DMS53 (cell line): ENCODE measurements at places on chromosomes 2 and 18.

GRCh38 chr2:14219306-14219705 lies 413.2 kb upstream of the LRATD1 start:
- DNase-seq: no peak

DNA sequence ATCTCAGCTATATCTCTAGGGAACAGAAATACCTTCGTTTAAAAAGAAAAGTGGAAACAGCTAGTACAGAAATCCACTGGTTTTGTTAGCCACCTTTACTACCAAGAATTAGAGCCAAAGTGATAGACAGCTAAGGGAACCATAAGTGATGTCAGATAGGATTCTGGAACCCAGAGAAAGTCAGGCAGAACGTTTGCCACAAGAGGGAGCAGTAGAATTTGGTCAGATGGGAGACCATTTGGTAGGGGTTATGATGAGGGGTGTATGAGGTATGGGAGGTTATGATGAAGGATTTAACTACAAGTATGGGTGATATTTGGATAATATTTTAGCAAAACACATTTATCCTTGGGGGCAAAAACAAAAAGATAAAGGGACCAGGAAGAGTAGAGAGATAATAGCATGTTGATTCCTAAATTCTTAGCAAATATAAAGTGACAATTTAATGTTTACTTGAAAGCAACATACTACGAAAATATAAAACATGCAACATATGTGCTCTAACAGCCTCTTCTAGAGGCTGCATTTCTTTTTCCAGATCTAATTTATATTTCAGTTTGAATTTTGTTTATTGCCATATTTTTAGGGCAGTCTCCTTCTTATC lies 3.3 kb downstream of the SLC8A1 start:
- peak; percentile 61 for DNase-seq

- DNase-seq: peak; percentile 11
Observed at GRCh38 chr2:146295080-146295670, 1549.7 kb upstream of the ACVR2A start.

DNA sequence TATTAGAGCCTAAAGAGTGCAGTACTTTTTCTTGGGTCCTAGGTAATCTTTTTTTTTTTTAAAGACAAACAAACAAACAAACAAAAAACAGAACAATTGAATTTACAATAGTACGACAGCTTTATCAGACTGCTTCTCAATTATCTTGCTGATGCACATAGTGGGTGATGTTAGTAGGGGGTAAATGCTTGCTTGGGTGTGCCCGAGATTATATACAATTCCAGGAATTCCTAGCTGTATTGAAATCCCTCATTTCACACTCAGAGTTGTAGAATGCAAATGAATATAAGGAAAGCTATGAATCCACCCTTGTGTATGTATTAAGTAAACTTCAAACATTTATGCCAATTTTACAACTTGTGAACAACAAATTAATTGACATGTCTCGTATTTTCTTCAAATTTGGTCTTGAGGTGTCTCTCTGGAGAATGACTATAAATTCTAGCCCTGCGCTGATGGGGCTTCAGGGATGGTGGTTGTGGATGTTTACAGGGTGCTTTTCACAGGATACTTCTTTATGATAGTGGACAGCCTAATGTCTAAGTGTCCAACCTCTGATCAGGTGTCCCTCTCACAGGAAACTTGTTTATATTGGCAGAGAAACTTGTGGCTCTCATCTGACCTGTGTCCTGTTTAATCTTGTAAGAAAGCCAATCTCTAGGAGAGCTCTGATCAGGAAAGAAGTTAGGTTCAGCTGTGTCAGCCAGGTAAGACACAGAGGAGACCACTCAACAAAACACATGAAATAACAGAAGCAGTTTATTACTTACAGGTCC lies 61.9 kb upstream of the SLC39A10 start:
- no peak for DNase-seq

- no peak for DNase-seq
Observed at GRCh38 chr2:8974016-8974415, 29.5 kb downstream of the MBOAT2 start.

DNA sequence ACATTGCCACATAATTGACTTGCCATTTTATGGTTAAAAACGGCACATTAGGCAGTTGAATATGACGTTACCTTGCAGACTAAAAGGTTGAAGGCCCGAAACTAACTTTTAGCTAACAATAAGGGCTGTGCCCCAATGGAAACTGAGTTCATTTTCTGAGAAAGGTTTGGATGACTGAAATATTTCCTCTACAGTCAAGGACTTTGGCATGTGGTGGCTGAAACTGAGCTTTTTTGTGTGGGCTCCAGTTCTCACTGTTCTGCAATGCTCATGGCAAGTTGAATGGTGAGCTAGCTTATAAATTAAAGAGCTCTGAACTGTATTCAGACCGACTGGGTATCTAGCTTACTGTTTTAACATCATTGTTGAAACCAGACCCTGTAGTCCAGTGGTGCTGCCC lies 23.8 kb upstream of the TXNDC2 start:
- DNase-seq: no peak

- DNase-seq: no peak
Observed at GRCh38 chr18:28582724-28583123, 405.8 kb upstream of the CDH2 start.

GRCh38 chr2:61962095-61962984 lies 56.9 kb downstream of the COMMD1 start:
- no peak for DNase-seq

GRCh38 chr18:80225685-80226084 lies 21.6 kb downstream of the PARD6G start:
- no peak for DNase-seq

DNA sequence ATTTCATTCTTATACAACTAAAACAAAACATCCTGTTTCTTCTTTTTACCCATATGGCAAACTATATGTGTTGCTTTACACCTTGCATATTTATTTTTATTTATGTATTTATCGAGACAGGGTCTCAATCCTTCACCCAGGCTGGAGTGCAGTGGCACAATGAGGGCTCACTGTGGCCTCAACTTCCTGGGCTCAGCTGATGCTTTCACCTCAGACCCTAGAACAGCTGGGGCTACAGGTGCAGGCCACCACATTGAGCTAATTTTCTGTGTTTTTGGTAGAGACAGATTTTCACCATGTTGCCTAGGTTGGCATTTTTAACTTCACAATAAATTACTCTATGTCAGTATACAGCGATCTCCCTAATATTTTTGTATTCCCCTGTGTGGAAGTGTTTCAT lies 522.0 kb downstream of the MBD2 start:
- DNase-seq: no peak

DNA sequence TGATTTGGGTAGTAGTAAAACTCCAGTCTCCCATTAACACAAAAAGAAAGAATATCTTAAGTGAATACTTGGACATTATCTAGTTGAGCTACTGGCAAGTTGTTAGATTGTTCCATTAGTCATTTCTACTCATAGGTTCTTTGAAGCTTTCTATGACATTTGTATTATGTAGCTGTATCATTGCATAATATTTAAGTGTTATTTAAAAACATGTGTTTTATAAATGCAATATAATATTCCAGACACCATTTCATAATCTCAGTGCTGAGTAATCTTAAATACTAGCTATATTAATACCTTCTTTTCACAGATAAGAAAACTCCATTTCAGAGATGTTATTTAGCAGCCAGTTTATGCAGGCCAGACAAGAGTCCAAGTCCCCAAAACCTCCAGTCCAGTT lies 271.9 kb downstream of the NCKAP5 start:
- DNase-seq: no peak

DNA sequence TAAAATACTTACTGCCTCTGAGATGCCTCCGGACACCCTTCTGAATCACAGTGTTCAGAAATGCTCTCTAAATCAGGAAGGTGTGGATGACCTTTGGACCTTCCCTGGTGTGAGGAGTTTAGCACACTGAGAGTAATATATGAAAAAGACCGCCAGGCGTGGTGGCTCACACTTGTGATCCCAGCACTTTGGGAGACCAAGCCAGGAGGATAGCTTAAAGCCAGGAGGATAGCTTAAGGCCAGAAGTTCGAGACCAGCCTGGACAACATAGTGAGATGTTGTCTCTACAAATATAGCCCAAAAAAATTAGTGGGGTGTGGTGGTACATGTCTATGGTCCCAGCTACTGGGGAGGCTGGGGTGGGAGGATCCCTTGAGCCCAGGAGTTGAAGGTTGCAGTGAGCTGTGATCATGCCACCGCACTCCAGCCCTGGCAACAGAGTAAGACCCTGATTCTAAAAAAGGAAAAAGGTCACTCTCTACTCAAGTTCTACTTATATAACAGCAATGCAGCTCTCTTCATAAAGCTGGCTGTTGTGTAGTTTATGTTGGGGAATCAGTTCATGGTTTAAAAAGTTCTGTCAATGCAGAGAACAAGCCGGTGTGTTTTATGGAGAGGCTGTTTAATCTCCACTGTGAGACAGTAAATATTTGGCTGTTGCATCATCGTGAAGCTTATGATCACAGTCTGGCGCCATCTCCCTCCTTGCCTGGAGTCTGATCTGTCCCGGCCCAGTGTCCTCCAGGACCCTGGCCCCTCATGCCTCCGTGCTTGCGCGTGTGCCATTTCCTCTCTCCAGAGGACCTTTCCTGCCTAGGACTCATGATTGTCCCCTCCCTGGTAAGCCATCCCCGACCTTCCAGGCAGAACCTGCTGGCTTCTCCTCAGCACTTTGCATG lies 184.5 kb downstream of the FAM210A start:
- DNase-seq: no peak

- no peak for DNase-seq
Observed at GRCh38 chr2:1192121-1192520, 221.1 kb upstream of the TPO start.

DNA sequence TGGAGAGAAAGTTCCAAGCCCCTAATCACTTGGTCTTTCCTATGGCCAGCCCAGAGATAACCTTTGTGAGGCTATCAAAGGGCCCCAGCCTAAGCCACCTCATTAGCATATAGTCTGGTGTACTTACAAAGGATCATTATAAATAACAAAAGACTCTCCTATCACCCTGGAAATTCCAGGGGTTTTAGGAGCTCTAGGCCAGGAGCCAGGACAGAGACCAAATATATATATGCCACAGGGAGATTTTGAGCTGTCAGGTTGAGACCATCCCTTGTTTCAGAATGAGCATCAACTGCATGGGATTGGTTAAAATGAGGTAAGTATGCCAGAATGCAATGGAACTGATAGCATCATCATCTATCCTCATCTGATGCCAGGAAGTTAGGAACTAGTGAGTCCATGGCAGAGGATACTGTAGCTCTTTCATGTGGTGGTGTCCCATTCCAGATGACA lies 32.1 kb upstream of the CHRNA1 start:
- DNase-seq: no peak

DNA sequence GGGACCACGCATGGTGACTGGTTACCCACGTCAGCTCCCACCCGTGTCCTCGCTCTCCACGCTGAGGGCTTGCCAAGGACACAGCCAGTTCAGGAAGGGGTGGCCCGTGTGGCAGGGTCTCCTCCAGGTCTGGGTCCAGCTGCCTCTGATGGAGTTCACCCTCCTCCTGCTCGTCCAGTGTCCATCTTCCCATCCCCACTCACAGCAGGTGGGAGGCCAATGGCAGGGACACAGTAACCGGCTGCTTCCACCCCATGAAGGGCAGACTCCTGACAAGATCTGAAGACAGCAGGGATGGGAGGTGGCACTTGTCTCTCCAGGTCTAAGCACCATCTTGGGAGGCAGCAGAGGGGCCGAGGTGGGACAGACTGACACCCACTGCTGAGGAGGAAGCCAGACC lies 106.4 kb downstream of the NDUFA10 start:
- no peak for DNase-seq
